T-helper 2 cell (primary cell): ENCODE measurements at places on chromosomes 4 and X.

DNA sequence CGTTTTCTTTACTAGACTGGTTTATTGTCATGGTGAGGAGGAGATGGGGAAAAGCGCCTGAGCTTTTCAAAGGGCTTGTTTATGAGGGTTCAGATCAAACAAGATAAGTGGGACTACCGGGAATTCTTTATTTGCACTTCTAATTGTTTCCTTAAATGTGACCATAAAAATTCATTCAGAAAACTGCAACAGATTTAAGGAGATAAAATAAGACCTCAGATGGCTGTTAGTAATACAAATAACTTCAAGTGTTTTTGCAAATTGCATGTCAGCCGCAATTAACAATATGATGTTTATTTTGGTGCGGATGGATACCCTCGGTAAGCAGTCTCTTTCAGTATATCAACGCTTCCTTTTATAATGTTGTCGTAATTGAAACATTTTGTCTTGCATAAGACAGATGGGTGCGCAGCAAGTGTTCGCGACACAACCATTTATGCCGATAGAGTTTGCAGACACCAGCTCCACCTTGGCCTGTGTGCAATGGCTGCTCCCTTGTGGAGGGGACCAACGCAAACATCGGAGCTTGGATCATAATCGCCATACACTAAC lies 151.0 kb downstream of the C4orf33 start:
- DNase-seq, result no peak

DNA sequence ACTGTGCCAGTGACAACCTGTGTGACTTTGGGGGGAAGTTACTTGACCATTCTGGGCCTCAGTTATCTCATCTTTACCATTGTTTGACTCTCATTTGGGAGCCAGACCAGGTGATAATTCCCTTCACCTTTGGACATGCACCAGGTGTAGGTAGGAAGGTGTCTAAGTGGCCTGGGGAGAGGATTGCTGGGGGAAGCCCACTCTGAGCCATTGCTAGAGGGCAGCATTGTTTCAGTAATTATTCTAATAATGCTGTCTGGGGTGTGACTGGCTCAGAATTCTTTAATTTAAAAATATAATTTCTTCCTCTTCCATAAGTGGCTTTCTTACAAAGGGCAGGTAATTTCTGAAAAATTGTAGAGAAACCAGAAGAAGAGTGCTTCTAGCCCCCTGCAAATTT lies 104.3 kb downstream of the RTL9 start:
- DNase-seq, result no peak

- DNase-seq, result no peak
Measured at GRCh38 chrX:72123471-72124185, 8.1 kb downstream of the RTL5 start.

- DNase-seq, result no peak
Measured at GRCh38 chr4:117224256-117224655, 138.9 kb upstream of the TRAM1L1 start.

DNA sequence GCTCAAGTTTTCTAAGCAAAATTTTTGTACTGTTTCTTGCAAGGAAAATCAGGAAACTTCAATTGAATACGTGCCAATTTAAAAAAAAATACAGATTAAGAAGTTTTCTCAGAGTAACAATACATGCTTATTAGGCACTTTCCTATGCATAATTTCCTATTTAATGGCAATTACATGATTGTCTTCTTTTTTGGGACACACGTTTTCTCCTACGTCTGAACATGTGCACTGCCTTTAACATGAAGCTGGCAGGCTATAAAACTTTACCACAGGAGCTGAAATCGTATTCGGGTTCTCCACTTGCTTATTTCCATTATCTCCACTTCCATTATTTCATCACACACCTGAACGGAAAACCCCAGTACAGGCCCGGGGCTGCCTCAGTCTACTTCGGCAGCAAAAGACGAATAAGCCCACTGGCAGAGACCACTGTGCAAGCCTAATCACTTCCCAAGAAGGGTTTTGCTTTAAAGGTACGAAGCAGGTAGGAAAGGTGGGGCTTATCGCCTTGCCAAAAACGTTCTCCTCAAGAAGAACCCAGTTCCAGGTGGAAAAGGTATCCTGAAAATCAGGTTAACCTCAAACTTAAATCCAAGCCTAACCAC lies 575 bp downstream of the RCHY1 start:
- DNase-seq, result no peak

DNA sequence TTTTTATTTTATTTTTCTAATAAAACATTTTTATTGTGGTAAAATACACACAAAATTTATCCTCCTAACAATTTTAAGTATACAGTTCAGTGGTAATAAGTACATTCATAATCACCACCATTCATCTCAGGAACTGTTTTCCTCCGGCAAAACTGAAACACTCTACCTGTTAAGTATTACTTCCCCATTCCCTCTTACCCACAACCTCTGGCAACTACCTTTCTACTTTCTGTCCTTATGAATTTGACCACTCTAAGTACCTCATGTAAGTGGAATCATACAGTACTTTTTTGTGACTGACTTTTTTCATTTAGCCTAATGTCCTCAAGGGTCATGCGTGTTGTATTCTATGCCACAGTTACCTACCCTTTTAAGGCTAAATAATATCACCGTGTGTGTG lies 21.1 kb upstream of the HSFX4 start:
- DNase-seq, result no peak
